Memory B cell (primary cell): ENCODE measurements at places on chromosomes 5 and 9.

- H3K4me1 ChIP-seq: no peaks in the 10 kb centered on the region
- no peak for DNase-seq
- no peak overlapping the region for H3K4me3 ChIP-seq
- H3K27ac ChIP-seq: no peak overlapping the region
- no peaks in the 10 kb centered on the region for H3K27me3 ChIP-seq
Measured at GRCh38 chr5:58261605-58262004, 198.3 kb downstream of the PLK2 start.

GRCh38 chr5:74328221-74328630 lies 312.3 kb downstream of the ENC1 start:
- H3K4me3 ChIP-seq: no peak overlapping the region
- H3K27me3 ChIP-seq: peaks cover 3% of the 10 kb centered on the region
- H3K4me1 ChIP-seq: peaks cover 2% of the 10 kb centered on the region
- no peak overlapping the region for H3K27ac ChIP-seq
- H3K36me3 ChIP-seq: no peaks in the 10 kb centered on the region

- peaks cover 13% of the 10 kb centered on the region for H3K27me3 ChIP-seq
- no peaks in the 10 kb centered on the region for H3K36me3 ChIP-seq
Measured at GRCh38 chr9:113705306-113705927, 170.7 kb upstream of the ZNF618 start.

DNA sequence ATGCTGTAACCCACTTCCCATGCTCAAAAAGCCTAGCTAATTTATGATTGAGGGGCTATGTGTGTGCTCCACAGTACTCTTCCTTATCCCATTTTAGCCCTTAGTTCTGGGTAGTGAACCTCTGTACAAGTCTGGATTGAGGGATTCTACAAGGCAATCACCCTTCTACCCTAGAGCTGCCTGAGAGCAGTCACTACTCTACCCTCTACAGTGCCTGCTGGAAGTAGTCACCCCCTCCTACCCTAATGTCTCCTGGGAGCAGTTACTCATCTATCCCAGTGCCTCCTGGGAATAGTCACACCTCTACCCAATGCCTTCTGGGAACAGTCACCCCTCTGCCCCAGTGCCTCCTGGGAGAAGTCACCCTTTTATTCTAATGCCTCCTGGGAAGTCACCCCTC lies 150.6 kb downstream of the ATP10B start:
- no peak overlapping the region for H3K27ac ChIP-seq
- peaks cover 7% of the 10 kb centered on the region for H3K27me3 ChIP-seq
- no peak overlapping the region for H3K4me3 ChIP-seq
- no peak for DNase-seq
- H3K4me1 ChIP-seq: no peaks in the 10 kb centered on the region

- no peaks in the 10 kb centered on the region for H3K4me1 ChIP-seq
- no peaks in the 10 kb centered on the region for H3K36me3 ChIP-seq
- no peak for DNase-seq
- H3K4me3 ChIP-seq: no peak overlapping the region
Measured at GRCh38 chr5:172491481-172491880, 37.2 kb upstream of the SH3PXD2B start.
